ENCODE measurements at places on chromosomes 5 and 9. TPM values are rescaled to one million over a fixed set of nuclear protein-coding genes. Genes with fewer than 3 reads are reported as not detected.

GRCh38 chr5:59562756-59563389 lies 330.7 kb downstream of the PDE4D start:
- peak; percentile 69 for DNase-seq
- no peaks in the 10 kb centered on the region for H3K27me3 ChIP-seq
- no peak overlapping the region for H3K27ac ChIP-seq
- no peak overlapping the region for H3K4me3 ChIP-seq

DNA sequence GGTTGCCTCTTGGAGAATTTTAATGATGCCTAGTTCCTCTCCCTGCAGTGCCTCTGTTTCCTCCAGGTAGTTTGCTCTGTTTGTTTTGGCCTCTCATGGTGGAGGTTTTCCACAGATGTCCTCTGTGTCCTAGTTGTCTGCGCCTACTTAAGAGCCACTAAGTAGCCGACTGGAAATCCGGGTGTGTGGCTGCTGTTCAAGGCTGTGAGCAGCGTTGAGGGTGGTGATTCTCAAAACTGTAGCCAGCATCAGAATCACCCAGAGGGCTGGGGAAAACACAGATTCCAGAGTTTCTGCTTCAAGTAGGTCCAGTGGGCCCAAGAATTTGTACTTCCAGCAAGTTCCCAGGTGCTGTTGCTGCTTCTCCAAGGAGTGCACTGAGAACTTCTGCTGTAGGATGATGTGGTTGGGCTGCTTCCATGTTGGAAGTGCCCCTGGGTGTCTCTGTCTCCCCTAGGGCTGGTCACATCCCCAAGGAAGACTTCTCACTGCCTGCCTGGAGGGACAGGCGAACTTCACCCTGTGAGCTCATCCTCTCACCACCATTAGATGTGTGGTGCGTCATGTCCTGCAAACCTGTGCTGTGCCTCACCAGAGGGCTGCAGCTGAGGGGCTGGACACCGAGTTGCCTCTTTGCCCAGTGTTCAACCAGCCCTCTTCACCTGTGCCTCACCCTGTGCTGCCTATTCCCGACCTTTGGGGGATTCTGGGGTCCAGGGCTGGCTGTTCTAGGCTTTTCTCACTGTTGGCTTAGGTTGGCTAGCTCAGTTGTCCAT lies 34.8 kb downstream of the SECISBP2 start:
- no peak overlapping the region for H3K27ac ChIP-seq
- H3K4me3 ChIP-seq: no peak overlapping the region
- peaks cover 100% of the 10 kb centered on the region for H3K36me3 ChIP-seq
- H3K27me3 ChIP-seq: no peaks in the 10 kb centered on the region
- no peaks in the 10 kb centered on the region for H3K4me1 ChIP-seq

- no peaks in the 10 kb centered on the region for H3K27me3 ChIP-seq
- DNase-seq: no peak
- no peak overlapping the region for H3K4me3 ChIP-seq
Measured at GRCh38 chr5:93161661-93162654, 419.1 kb downstream of the NR2F1-AS1 start.

DNA sequence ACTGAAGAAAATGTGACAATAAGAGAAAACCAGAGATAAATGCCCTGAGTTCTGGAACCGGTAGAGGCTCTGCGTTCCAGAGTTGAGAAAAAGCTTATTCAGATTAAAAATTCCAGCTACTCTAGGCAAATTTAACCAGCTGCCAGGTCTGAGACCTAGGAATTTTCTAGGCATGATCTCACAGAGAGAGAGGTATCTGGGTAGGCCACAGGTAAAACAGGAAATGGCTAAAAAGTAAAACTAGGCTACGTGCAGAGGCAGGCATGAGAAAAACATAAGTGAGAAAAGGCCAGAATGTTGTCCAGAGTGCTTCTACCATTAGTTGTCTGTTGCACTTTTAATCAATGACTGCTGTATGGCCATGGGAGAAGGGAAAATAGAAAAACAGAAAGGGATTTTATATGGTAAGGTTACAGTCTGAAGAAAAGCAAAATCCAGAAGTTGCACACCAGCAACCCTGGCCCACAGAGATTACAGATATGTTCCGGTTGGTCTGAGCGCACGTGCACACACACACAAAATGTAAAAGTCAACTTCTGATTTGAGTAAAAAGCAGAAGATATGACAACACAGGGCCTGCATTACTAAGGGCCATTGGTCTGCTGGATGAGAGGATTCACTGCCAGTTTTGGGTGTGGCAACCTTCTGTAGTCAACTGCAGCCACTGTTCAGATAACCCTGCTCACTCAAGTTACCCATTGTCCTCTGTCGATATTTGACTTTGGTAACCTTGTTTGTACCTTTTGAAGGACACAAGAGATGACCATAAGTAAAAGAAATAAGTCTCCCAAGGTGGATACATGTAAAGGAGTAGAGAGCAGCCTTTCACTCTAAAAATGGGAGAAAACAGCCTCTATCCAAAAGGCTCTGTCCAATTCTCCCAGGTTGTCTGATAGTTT lies 266.0 kb downstream of the DTWD2 start:
- H3K4me3 ChIP-seq: no peak overlapping the region
- no peak for DNase-seq
- no peaks in the 10 kb centered on the region for H3K36me3 ChIP-seq
- H3K4me1 ChIP-seq: no peaks in the 10 kb centered on the region
- H3K27ac ChIP-seq: no peak overlapping the region

DNA sequence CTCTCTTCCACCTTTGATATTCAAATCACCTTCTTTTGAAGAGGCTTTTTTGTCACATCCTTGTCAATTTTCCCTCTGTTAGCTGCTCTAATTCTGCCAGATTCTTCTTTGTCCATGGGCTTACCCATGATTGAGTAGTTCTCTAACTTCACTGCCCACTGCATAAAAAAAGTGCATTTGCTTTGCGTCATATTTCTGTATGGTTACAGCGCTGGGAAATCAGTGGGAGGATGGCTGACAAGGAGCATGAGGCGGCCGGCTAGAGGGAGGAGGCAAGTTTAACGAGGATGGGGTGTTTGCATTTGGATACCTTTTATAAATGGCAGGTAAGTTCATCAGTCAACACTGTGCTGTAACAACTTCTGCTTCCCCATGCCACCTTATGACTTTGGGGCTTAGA lies 116.5 kb upstream of the LHFPL2 start:
- no peak overlapping the region for H3K4me3 ChIP-seq
- H3K27ac ChIP-seq: no peak overlapping the region
- H3K36me3 ChIP-seq: no peaks in the 10 kb centered on the region
- no peaks in the 10 kb centered on the region for H3K27me3 ChIP-seq

DNA sequence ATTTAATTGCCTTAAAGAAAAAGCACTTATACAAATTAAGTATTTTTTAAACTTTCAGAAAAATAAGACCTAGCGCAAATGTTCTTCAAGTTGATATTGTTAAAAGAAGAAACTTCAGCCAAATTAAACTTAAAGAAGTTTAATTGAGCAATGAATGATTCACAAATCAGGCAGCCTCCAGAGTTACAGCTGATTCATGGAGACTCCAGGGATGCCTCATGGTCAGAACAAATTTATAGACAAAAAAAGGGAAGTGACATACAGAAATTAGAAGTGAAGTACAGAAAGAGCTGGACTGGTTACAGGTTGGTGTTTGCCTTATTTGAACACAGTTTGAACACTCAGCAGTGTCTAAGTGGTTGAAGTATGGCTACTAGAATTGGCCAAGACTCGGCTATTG lies 60.3 kb downstream of the CDKN2A start:
- no peak for DNase-seq
- no peak overlapping the region for H3K27ac ChIP-seq
- no peak overlapping the region for H3K4me3 ChIP-seq
- H3K27me3 ChIP-seq: no peaks in the 10 kb centered on the region
- H3K36me3 ChIP-seq: no peaks in the 10 kb centered on the region
- H3K4me1 ChIP-seq: no peaks in the 10 kb centered on the region

GRCh38 chr5:15007646-15008045 lies 136.1 kb upstream of the ANKH start:
- no peaks in the 10 kb centered on the region for H3K36me3 ChIP-seq
- H3K4me3 ChIP-seq: no peak overlapping the region
- H3K27ac ChIP-seq: no peak overlapping the region

- H3K4me1 ChIP-seq: peaks cover 3% of the 10 kb centered on the region
- no peaks in the 10 kb centered on the region for H3K27me3 ChIP-seq
- no peaks in the 10 kb centered on the region for H3K36me3 ChIP-seq
Measured at GRCh38 chr5:55582256-55582655, 47.5 kb upstream of the PLPP1 start.

- H3K27me3 ChIP-seq: no peaks in the 10 kb centered on the region
- no peak for DNase-seq
- no peaks in the 10 kb centered on the region for H3K4me1 ChIP-seq
- no peak overlapping the region for H3K27ac ChIP-seq
Measured at GRCh38 chr5:56871777-56872176, 37.6 kb upstream of the SETD9 start.

DNA sequence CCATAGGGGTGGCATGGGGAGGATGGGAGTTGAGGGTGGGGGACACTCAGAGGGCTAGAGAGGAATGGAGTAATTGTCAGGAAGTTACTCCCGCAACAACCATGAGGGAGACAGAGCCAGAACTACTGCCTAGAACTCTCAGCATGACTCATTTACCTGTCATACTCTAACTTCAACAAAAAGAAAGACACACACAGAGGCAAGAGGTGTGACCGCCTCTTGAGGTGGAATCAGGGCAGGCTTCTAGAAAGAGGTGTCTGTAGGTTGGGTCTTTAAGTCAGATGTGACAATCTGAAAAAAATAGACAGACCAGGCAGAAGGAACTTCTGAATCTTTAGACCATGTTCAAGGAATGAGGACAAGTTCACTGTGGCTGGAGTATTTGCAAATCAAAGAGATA lies 73.4 kb downstream of the GABBR2 start:
- no peaks in the 10 kb centered on the region for H3K27me3 ChIP-seq
- no peak for DNase-seq
- no peak overlapping the region for H3K27ac ChIP-seq
- H3K36me3 ChIP-seq: no peaks in the 10 kb centered on the region

DNA sequence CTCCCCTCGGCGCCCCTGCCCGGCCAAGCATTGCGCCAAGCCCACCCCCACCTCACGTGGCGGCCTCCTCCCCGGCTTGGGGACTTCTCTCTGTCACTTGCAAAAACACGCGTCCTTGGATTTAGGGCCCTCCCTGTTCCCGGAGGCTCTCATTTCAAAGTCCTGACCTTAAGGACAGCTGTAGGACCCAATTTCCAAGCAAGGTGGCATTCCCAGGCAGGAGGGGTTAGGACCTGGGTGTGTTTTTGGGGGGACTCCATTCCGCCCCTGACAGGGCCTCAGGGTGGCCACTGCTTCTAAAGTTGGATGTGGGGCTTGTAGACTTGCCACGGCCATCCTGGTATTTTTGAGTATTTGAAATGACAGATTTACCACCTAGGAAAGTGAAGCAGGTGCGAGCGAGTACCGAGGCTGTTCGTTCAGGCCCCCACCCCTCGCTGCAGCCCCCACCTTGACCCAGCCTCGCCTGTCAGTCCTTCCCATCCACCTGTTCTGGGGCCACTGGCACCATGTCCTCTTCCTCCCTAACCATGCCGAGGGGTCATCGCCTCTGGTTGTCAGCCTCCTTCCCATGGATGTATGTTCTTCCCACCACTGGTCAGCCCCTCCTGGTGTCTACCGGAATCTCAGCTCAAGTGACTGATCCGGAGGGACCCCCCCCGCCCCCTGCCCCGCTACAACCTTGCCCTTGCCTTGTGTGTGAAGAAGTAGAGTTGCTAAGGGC lies 52.4 kb downstream of the MRPL36 start:
- no peaks in the 10 kb centered on the region for H3K4me1 ChIP-seq
- no peaks in the 10 kb centered on the region for H3K36me3 ChIP-seq
- no peaks in the 10 kb centered on the region for H3K27me3 ChIP-seq
- no peak overlapping the region for H3K27ac ChIP-seq
- no peak overlapping the region for H3K4me3 ChIP-seq

GRCh38 chr9:130522233-130522808 lies 57.1 kb upstream of the FUBP3 start:
- no peaks in the 10 kb centered on the region for H3K36me3 ChIP-seq
- H3K4me1 ChIP-seq: no peaks in the 10 kb centered on the region

DNA sequence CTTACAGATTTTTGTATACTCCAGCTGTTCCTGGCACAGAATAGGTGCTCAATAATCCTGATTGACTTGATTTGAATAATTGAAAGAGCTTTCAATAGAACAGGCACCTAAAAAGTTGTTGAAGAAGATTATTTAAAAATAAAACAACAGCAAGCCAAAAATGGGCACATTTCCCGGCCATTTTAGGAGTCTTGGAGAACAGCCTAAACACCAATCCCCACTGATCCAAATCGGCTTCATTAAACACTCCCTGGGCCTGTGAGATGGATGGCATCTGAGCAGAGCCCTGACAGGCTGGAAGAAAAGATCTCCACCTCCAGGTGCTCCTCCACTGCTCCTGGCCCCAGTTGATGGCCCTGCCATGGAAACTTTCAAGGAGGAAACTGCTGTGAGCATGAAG lies 213.3 kb downstream of the MAN2A1 start:
- no peaks in the 10 kb centered on the region for H3K36me3 ChIP-seq
- no peaks in the 10 kb centered on the region for H3K27me3 ChIP-seq
- H3K4me1 ChIP-seq: no peaks in the 10 kb centered on the region
- H3K4me3 ChIP-seq: no peak overlapping the region
- H3K27ac ChIP-seq: no peak overlapping the region

- no peak overlapping the region for H3K4me3 ChIP-seq
- no peaks in the 10 kb centered on the region for H3K36me3 ChIP-seq
- H3K27ac ChIP-seq: no peak overlapping the region
- H3K27me3 ChIP-seq: no peaks in the 10 kb centered on the region
- DNase-seq: no peak
- H3K4me1 ChIP-seq: no peaks in the 10 kb centered on the region
Measured at GRCh38 chr5:181186986-181187499, 18.0 kb downstream of the TRIM7 start.

DNA sequence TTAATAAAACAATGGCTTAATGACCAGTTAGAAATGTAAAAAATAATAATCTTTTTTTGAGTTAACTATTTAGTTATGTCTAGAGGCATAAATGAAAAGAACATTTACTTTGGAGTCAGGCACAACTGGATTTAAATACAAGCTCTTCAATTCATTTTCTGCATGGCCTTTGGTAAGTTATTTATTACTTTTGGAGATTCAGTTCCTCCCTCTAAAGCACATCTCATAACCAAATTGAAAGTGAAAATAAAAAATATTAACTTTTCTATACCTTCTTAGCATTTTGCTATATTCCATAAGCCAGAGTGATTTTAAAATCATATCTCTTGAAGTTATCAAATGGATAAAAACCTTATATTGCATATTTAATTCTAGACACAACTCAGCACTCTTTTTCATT lies 434.9 kb upstream of the SMARCA2 start:
- H3K4me3 ChIP-seq: no peak overlapping the region
- H3K27me3 ChIP-seq: no peaks in the 10 kb centered on the region
- H3K36me3 ChIP-seq: no peaks in the 10 kb centered on the region
- H3K27ac ChIP-seq: no peak overlapping the region

The ANKRD18B gene
- total RNA-seq: 1.2 TPM

The CCDC69 gene
- 81.9 TPM for total RNA-seq

The HDAC3 gene
- 42.1 TPM for total RNA-seq

The F2RL2 gene
- 1.2 TPM for total RNA-seq

The PAEP gene
- not detected for total RNA-seq

The AHRR gene
- total RNA-seq: 11.3 TPM

All from upper lobe of right lung (tissue), 1 donor.